ENCODE measurements at places on chromosomes 12 and 14.

DNA sequence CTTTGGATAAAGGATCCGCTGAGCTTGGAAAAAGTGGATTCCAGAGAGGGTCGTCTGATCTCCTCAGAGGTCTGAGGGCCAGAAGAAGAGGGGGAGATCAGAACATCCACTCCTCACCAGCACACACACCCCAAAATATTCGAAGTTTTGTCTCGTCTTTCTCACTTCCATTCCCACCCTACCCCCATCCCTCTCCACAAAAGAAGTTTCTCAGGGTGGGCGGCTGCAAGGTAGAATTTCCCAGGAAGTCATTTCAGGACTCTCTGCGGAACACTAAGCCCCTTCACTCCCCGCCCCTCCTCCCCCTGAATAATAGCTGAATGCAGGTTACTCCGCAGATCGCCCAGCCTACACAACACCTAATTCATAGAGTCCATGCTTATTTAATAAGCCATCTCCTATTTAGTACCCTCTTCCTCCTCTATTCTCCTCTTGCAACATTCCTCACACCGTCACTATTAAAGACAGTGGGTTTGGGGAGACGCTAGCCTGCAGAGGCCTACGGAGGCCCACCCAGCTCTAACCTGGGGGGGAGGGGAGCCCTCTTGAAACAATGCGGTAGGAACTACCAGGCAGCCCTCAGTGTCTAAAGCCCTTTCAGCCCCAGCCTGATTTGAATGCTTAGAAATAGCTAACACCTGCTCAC lies 649 bp upstream of the SALL2 start:
- no peak for DNase-seq

GRCh38 chr12:123041811-123042655 lies 61.6 kb downstream of the ARL6IP4 start:
- no peak for DNase-seq

GRCh38 chr12:11794751-11795150 lies 145.3 kb downstream of the ETV6 start:
- no peak for DNase-seq

GRCh38 chr12:22900401-22900800 lies 275.4 kb downstream of the ETNK1 start:
- DNase-seq: no peak

- no peak for DNase-seq
Measured at GRCh38 chr14:37593511-37594237, 1.4 kb downstream of the FOXA1 start.

GRCh38 chr12:24398605-24399004 lies 449.1 kb upstream of the SOX5 start:
- no peak for DNase-seq

DNA sequence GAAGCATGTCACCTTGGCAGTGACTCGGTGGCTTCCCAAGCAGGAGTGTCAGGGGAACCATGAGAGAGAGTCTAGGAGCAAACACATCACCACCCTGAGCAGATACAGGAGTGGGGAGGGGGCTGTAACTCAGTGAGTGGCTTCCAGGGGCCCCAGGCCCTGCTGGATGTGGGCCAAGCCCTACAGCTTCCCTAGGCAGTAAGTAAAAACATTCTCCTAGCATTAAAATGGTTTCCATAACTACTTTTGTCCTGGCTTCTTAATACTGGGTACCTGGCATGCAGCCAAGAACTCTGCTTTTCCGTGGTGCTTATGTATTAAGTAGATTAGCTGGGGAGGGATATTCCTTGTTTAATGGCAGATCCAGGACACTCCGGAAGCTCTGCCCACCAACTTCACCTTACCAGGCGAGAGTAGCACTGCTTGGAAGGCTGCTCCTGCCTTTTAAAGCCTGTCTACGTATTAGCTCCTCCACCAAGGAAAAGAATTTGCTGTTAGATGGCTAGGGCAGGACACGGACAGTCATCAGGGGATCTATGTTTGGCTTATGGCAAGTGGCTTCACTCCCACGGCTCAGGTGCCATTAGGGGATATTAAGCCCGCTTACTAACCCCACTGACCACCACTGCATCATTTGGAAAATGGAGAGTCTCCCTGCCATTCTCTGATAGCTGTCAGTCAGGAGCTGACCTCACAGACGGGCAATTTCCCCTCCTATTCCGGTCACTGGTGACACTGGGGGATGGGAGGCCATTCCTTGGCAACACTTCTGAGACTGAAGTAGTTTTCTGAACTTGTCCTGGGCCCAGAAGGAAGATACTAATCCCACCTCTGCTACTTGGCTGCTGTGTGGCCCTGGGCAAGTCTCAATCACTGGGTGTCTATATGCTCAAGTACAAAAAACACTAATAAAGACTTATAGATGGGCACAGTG lies 22.8 kb downstream of the OTUB2 start:
- DNase-seq: no peak

GRCh38 chr14:20934148-20934762 lies 21.0 kb upstream of the RNASE2 start:
- peak; percentile 26 for DNase-seq

DNA sequence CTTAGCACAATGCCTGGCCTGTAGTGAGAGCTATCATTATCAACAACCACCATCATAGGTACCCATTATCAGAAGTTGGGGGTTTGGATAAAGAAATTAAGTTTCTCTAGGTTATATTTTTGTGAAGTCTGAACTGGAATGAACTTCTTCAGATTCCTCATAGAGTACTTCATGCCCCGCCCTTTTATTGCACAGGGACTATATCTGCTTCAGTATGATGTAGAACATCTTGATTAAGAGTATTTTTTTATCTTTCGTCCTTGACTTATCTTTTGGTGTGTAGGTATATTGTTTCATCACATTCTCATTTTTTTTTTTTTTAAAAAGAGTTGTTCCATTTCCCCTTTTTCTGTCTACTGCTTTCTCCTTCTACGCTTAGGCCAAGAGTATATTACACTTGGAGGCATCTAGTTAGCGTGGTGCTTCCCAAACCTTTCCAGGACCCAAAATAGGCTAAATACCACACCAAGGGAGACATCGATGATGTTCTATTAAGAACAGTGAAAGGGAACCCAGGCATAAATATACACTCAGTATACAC lies 467.5 kb downstream of the ZFP36L1 start:
- DNase-seq: no peak

GRCh38 chr12:11661491-11662089 lies 12.1 kb downstream of the ETV6 start:
- DNase-seq: no peak

DNA sequence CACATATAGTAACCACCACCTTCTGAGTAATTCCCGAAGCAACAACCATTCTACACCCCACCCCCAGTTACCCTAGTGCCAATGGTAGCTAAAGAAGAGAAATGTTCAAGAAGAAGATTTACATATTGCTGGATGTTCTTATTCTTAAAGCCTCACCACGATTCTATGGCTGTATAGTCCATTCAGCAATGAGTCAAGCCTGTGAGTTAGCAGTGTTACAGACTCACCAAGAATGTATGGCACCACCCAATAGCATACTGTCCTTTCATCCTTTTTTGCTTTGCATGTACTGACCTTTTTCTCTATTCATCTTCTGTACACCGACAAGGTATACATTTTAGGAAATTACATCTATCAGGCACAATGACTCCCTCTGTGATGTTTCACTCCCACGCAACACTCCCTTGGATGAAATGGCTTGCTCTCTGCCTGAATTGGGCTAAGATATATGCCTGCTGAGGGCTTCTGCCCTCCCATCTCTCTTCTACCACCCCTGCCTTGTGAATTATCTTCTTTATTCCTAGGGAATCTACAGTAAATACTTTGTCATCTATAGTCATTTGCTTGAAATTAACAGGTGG lies 945.8 kb downstream of the DIO2 start:
- no peak for DNase-seq

GRCh38 chr14:99892406-99892805 lies 99.2 kb downstream of the EML1 start:
- no peak for DNase-seq

DNA sequence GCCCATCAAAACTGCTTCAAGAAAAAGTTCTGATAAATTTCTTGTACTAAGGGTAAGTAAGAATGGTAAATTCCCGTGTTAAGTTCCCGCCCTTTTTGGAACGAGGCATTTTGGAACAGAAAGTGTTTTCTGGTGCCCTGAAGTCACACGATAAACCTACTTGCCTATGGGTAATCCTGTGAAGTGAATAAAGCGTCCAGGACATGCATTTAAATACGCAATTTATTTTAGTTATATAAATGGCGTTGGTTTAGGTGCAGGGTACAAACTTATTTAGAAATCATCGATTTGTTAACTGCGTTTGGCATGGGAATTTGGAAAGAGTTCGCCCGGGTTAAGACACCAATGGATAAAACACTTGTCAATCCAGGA lies 715 bp upstream of the RAP1B start:
- DNase-seq: no peak

DNA sequence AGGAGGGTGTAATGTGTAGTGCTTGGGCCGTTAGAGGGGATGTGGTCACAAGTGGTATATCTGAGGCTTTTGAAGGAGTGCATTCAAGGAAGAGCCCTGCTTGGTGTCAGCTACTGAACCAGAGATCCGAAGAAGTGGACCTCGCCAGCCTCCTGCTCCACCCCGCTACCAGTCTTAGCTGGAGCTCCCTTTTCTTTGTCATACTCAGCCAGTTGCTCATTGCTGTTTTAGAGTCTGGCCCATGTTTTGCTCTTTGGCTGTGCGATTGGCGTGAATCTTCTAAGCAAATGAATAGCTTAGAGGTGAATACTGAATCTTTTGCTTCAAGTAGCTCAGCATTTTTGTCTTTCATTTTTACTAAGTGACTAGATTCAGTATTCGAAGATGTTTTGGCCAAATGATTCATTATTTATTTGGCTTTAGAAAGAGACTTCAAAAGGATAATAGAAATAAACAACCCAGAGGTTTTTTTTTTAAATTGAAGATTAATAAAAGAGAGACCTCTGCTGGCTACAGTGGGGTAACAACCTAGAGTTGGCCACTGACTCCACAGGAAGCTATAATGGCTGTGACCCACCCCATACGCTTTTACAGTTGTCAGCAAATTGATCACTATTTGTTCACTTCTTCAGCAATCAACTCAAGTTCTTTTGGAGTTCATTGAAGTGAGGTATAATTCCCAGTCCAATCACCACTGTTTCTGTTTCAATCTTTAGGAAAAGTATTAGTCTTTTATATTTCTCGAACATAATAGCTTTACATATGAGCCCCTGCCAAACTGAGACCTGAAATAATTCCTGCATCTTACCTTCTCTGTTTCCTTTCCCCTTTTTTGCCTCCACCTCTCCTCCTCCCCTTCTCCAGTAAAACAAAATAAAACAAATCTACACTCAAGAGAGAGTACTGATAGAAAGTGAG lies 19.9 kb downstream of the CDKN1B start:
- DNase-seq: peak; percentile 33

DNA sequence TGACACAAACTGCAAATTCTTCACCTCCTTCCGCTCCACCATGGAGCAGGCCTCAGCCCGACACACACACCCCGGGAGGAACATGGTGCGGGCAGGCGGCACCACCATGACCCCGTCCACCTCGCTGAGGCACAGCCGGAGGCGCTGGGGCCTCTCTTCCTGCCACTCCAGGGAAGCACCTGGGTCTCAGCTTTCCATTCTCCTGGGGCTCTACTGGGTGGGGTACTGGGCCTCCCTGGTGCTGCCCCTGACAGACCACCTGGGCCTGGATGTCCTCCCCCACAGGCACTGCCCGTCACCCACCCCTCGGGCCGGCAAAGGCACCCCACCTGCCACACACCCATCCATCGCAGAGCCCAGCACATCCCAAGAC lies 9.9 kb downstream of the AKT1 start:
- DNase-seq: no peak

GRCh38 chr12:131162113-131162512 lies 208.4 kb downstream of the ADGRD1 start:
- no peak for DNase-seq

DNA sequence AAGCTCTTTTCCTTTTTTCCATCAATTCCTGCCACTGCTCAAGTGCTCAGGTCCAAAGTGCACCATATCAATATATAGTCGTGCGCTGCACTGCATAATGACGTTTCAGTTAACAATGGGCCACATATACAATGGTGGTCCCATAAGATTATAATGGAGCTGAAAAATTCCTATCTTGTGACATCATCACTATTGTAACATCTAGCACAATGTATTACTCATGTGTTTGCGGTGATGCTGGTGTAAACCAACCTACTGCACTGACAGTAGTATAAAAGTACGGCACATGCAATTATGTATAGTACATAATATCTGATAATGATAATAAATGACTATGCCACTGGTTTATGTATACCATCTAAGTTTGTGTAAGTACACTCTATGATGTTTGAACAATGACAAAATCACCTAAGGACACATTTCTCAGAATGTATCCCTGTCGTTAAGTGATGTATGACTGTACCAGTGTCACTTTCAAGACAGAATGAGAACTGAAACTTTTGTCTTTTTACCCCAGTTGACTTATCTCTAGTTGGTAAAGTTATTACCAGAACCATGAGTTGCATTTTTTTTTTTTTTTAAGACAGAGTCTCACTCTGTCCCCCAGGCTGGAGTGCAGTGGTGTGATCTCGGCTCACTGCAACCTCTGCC lies 53.7 kb upstream of the INSM2 start:
- no peak for DNase-seq

DNA sequence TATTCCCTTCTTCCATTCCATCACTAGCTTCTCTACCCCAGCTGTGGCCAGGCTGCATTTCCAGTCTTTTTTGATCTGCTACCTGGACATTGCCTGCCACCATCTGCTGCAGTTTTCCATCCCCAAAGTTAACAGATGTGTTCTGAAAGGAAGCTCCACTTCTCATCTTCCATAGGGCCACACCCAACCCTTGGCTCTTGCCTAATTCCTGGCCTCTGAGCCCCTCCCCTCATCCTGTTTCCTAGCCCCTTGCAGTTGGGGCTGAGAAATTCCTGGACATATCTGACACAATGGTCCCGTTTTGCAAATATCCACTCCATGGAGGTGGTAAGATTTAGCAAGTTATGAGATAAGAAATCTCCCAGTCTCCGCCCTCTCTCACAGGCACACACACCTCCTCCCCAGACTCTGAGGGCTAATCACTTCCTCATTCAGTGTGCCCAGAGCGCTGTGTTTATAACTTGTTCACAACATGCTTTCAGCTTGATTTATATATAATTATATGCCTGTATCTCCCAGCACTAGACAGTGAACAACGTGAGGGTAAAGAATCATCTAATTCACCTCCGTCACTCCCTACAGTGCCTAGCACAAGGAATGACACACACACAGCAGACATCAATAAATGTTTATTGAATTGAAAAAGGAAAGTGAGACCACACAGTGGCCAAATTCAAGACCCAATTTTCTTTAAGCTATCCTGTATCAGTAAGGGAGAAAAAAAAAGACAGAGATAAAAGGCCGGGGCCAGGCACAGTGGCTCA lies 13.4 kb downstream of the SMUG1 start:
- no peak for DNase-seq
